ENCODE measurements at places on chromosomes 16 and 17. TPM values are rescaled to one million over a fixed set of nuclear protein-coding genes. Genes with fewer than 3 reads are reported as not detected.

NPTX1 gene
- total RNA-seq, result 35.0 TPM

SDR42E2 gene
- not detected for total RNA-seq

DNA sequence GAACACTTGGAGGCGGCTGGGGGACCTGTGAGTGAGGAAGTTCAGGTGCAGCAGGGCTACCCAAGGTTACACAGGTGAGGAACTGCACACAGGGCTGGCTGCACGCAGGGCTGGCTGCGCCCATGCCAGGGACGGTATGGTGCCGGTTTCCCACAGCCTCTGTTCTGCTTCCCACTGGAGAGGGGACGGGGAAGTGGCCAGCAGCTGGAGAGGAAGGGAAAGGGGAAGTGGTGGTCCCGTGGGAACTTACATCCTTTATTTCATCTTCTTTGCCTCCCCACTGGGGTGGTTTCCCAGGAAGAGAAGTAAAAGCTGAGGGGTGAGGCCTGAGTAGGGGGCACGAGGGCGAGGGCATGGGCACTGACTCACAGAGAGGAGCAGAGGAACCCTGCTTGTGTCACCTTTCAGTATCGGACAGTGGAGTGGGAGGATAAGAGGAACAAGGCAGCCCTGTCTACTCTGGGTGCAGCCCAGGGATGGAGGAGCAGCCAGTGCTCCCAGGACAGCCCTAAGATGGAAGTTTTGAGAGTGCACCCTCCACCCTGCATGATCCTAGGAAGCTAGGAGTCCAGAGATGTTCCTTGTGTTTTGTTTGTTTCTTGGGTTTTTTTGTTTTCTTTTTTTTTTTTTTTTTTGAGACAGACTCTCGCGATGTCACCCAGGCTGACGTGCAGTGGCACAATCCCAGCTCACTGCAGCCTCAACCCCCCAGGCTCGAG is 25.5 kb upstream of the CDH1 start:
- no peak for DNase-seq

- no peak for DNase-seq
Observed at GRCh38 chr16:27118526-27118925, 51.8 kb downstream of the C16orf82 start.

DNA sequence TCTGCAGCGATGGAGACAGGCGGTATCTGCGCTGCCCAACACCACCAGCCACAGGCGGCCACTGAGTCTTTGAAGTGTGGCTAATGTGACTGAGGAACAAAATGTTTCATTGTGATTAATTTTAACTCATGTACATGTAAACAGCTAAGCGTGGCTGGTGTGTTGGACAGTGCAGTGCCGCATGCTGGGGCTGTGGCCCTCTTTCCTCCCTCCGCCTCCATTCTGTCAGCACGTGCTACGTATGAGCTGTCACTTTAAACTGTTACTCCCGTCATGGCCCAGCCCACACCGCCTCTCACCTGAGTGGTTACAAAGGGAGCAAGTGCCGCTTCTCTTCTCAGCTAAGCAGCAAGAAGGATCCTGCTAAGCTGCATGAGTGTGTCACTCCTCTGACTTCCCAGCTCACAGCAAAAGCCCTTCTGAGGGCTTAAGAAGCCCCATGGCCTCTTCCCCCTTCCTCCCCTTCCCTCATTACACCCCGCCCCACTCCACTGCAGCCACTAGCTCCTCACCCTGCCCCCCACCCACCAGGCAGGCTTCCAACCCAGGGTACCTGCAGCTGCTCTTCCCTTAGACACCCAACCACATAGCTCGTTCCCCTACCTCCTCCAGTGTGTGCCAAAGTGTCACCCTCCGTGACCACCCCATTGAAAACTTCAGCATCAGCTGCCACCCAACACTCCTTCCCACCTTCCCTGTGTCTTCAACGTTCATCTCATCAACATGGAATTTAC is 15.0 kb downstream of the HASPIN start:
- DNase-seq, result no peak

Measured in glomerular endothelial cell (primary cell).